ENCODE measurements at places on chromosomes 12 and 14.

DNA sequence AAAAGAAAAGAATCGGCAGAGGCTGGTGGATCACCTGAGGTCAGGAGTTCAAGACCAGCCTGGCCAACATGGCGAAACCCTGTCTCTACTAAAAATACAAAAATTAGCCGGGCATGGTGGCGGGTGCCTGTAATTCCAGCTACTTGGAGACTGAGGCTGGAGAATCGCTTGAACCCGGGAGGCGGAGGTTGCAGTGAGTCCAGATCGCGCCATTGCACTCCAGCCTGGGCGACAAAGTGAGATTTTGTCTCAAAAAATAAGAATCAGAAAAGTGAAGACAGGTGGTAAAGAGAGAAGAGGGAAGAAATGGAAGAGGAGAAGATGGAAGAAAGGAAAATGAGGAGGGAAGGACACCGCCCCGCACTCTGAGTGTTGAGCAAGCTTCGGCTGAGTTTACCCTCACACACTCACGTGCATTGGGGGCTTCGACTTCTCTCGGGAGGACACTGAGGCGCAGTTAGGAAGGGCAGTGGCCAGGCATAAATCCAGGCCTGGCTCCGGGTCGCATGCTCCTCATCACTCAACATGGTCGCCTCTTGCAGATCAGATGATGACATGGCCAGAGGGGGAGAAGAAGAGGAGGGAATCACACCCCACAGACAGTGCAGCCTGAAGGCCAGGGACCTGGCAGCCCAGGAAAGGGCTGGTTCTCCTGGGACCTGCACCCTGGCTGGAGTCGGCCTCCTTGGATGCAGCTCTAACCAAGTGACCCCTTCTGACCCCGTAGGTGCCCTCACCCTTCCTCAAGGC is 61.1 kb downstream of the PRMT8 start:
- DNase-seq, result no peak

GRCh38 chr14:103549361-103550311 is 12.8 kb downstream of the BAG5 start:
- DNase-seq, result no peak

DNA sequence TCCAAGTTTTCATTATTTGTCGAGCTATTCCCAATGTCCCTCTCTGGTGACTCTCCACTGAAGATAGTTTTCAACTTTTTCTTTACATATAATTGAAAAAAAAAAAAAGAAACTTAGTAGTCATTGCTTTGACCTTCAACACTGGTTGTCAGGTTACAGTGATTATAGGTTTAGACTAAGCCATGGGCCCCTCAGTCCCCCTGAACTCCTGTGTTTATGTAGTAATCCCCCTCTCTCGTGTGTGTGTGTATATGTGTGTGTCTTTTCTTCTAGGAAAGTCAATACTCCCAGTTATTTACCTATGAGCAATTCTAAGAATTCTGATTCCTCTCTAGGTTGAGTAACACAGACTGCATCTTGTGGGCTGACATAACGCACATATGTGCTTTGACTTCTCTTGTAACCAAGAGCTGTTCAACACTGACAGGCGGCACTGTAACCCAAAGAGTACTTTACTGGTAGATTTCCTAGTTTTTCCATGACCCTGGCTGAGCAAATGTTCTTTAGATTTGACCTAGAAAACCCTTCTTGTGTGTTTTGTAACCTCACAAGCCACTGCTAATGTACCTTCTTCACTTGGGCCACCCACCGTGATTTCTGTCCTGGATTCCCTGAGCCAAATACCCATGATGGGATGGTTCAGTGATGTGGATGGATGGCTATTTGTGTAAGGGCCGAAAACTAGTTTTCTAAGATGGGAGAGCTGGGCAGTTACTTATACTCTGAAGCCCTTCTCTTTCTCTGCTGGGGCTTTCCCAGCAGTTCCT is 15.0 kb upstream of the MANSC4 start:
- no peak for DNase-seq

DNA sequence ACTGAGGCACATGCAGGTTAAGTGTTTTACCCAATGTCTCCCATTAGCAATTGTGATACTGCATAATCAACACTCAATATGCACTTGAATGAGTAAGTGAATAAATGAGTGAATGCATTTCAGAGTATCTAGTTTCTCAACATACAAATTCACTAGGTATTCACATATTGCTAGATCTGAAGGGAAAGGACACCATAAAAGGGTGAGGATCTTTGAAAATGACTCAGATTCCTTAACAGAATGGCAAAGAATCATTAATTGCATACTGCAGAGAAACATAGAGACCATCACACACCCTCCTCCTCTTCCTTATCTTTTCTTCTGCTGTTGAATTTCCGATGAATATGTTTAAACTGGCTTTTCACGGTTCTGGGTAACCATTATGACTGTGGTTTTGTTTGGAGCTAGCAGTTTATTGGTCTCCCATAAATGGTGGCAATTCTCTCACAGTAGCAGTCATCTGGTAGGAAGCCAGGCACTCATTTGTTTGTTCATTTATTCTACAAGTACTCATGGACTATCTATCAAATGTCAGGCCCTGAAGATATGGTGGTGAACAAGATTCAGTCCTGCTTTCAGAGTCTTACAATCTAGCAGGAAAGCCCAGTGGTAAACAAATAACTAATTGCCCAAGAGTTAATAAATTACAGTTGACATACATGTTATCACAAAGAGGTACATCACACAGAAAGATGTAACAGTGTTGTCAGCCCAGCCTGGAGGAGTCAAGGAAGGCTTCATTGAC is 70.2 kb downstream of the LLPH start:
- DNase-seq, result no peak

DNA sequence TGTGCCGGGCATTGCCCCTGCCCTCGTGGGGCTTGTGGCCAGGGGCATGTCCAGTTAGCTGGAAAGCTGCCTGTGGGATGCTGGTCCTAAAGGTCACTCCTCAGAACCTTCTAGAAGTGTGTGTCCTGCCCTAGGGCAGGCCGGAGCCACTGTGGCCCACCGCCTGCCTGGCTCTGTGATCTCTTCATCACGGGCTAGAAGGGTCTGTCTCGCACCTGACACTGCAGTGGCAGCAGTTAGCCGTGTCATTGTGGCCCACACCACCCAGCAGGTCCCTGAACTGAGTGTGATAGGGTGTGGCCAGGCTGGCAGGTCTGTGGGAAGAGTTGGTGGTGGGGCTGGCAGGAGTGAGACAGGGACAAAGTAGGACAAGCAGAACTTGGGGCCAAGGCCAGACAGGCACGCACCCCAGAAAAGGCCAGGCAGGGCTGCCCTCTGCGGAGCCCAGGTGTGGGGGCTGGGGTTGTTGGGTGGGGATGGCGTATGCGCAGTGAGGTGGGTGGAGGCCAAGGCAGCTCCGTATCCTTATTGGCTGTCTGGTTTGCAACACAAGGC is 41.2 kb downstream of the ADGRD1 start:
- no peak for DNase-seq

- no peak for DNase-seq
These were observed 36.4 kb upstream of the FBRSL1 start for GRCh38 chr12:132453361-132454192.

- no peak for DNase-seq
These were observed 12.5 kb upstream of the CIPC start for GRCh38 chr14:77085538-77085937.

GRCh38 chr14:34912182-34912581 is 37.0 kb upstream of the BAZ1A start:
- DNase-seq, result no peak

DNA sequence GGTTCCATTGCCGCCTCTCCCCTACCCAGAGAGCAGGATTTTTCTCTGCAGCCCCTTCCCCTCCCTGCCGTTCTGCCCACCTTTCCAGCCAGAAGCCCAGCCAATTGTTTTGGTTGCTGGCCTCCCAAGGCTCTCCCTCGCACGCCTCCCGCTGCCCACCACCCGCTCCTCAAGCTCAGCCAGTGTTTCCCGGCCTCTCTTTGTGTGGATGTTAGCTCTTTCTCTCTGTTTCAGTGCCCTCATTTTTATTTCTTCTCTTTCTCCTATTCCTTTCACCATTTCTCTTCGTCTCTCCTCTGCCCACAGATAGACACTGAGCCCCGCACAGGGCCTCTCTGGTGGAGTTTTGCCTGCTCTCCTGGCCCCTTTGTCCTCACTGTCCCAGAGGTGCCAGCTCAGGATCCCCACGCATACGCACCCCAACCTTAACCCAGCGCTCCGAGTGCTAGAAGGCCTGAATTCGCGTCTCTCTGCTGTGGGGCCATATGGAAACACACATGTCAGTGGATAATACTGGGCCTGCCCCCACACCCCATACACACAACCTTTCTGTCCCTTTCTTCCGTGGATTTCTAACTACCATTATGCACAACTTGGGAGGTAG is 54.9 kb downstream of the SMUG1 start:
- DNase-seq, result no peak

GRCh38 chr12:41344776-41345470 is 156.8 kb downstream of the PDZRN4 start:
- no peak for DNase-seq

DNA sequence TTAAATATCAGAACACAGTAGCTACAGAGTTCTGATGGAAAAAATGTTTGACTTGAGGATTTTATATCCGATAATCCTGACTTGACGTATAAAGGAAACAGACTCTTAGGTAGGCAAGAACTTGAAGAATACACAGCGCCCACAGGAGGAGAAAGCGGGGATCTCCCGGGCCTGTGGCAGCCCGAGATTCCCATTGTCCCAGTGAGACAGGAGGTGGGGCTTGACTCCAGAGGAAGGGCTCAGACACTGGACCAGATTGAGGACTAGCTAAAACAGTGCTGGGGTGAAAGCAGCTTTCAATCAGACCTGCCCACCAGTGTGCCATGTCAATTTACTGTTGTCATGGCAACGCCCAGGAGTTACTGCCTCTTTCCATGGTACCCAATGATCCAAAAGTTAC is 51.1 kb upstream of the C14orf180 start:
- DNase-seq, result no peak

DNA sequence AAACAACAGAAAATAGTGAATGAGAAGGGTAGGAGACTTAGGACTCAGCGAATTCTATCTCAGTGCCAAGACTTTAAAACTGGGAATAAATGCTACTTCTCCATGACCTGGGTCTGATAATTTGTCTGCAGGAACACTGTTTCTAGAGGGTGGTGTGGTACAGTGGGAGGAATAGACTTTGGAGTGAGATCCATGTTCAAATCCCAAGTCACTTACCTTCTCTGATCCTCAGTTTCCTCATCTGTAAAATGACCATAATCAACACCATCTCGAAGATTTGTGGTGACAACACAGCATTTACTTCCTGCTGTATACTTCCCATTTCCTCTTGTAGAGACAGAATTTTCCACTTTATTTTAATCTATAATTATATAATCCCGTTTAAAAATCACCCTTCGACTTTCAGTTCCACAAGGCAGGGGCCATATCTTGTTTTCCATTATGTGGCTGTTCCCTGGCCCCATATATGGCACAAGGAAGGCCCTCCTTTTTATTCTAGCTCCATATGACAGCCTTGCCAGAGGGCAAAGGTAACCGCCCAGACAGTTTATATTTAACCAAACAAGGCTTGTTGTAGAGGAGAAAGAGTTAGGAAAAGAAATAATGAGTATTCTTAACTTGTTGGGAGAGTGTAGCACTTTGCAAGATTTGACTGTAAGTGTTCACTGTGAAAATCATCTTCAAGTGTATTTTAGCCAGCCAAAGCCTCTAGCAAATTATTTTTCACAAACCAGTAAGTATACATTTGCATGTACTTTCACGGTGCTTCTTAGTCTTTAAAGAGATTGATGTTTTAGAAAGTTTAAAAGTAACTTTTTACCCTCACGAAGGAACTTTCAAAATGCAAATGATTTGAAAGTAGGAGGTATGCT is 243.1 kb downstream of the AKAP6 start:
- DNase-seq, result no peak

DNA sequence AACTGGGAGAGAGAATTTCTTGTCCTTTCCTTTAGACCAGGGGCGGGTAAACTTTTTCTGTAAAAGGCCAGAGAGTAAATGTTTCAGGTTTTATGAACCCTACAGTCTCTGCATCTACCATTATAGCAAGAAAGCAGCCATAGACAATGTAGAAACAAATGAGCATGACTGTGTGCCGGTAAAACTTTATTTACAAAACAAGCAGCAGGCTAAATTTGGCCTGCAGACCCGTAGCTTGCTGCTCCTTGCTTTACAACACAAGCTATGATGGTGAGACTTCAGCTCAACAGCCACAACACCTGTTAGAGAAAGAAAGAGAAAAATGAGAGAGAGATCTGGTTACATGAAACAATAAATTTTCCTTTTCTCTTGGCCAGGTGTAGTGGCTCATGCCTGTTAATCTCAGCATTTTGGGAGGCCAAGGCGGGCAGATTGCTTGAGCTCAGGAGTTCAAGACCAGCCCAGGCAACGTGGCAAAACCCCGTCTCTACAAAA is 4.2 kb upstream of the CDC42BPB start:
- no peak for DNase-seq

GRCh38 chr12:96034621-96035282 is 635 bp downstream of the LTA4H start:
- DNase-seq, result no peak

DNA sequence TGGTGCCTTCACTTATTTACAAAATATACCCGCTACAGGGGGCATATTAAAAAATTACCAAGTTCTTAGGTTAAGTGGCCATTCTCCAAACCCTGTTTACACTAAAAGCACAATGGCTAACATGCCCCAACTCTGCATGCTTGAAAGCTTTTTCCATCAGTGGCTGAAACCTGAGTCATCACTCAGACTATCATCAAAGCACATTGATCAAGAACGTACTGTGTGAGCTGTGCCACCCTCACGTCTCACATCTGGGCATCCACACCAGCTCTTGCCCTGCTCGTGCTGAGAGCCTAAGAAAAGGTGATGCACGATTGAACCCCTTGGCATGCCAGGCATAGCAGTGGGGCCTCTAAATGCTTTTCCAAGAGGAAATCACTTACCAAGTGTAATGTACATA is 13.2 kb downstream of the AQP6 start:
- no peak for DNase-seq

- no peak for DNase-seq
These were observed 42.6 kb upstream of the PRIMA1 start for GRCh38 chr14:93830753-93831461.

- DNase-seq, result peak; percentile 38
These were observed 52.5 kb downstream of the C12orf75 start for GRCh38 chr12:105382771-105383622.

- DNase-seq, result no peak
These were observed 376.8 kb downstream of the DPF3 start for GRCh38 chr14:72516936-72517700.

- DNase-seq, result no peak
These were observed 92.7 kb upstream of the DCD start for GRCh38 chr12:54740882-54741281.

DNA sequence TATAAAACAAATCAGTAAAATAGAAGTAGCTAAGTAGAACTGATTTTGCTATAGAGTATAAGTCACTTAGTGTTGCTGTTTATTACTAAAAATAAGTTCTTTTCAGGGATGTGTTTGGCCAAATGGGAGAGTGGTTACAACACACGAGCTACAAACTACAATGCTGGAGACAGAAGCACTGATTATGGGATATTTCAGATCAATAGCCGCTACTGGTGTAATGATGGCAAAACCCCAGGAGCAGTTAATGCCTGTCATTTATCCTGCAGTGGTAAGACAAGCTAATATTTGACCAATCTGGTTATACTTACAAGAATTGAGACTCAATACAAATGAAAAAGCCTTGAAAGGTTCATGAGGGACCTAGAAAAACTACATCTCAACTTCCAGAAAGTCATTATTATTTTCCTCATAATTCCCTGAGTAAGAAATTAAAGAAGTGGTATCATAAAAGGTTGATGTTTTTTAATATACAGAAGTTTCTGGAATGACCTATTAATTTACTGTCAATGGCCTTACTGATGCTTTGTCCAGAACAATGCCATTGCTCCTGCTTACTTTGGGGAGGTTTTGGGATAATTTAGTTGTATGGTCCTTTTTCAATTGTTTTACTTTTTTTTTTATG is 1.9 kb downstream of the LYZ start:
- no peak for DNase-seq

- no peak for DNase-seq
These were observed 40.2 kb downstream of the TAOK3 start for GRCh38 chr12:118332511-118332910.

Measured in KG1 (cell line).